ENCODE measurements at places on chromosomes 3 and 15.
A peak's percentile ranks its signal among the peaks of the same experiment; 100 is the strongest.

- DNase-seq = no peak
These were observed 108.9 kb upstream of the UBE2E1 start for GRCh38 chr3:23696842-23697241.

DNA sequence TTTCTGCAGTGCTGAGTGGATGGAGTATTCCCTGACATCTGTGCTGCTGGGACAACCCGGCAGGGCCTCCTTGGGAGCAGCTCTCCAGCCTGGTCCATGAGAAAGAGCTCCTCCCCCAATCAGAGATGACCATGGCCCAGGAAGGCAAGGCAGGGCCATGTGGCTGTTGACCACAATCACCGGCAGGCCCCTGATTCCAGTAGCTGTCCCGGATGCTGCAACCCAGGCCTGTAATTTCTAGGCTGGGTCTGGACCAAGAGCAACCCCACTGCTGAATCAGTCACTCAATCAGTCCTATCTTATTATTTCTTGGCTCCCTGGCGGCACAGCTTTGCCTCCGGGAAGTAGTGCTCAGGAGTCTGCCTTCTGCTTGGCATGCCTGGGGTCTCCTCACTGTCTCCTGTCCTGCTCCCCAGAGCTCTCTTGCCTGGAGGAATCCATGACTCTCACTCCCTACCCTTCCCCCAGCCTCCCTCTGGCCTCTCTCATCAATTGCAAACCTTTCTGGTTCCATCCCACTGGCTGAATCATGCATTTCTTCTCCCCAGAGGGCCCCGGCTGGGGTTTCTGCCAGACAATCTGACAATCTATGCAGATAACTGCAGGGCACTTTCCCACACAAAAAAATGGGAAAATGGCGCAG lies 32.6 kb upstream of the ITGA11 start:
- DNase-seq = peak; percentile 67

GRCh38 chr3:51719410-51720025 lies 12.7 kb downstream of the GRM2 start:
- DNase-seq = no peak

GRCh38 chr15:69505956-69506556 lies 53.4 kb downstream of the RPLP1 start:
- no peak for DNase-seq

DNA sequence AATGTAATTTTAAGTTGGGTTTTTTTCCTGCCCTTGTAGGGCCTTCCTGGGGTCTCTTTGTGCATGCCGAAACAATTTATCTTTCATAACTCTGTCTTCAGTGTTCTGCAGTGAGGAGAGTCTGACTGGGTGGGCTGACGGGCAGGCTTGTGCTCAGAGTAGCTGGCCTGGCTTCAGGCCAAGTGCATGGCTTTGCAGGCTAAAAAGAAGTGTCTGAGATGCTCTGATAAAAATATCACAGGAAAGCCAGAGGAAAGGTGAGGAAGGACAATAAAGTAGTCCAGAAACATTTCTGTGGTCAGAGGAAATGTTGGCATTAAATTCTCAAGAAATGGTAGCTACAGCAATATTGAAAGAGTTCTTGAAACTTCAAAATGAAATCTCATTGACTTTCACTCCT lies 25.5 kb downstream of the ST3GAL6 start:
- no peak for DNase-seq

GRCh38 chr15:24862726-24863521 lies 91.9 kb upstream of the SNRPN start:
- DNase-seq = peak; percentile 61

GRCh38 chr3:79094654-79095053 lies 673.1 kb downstream of the ROBO1 start:
- DNase-seq = no peak

- no peak for DNase-seq
These were observed 40.3 kb upstream of the WNT5A start for GRCh38 chr3:55527361-55527760.

GRCh38 chr15:43943511-43943910 lies 116.7 kb downstream of the WDR76 start:
- no peak for DNase-seq

GRCh38 chr3:94374439-94375161 lies 311.7 kb downstream of the NSUN3 start:
- no peak for DNase-seq

DNA sequence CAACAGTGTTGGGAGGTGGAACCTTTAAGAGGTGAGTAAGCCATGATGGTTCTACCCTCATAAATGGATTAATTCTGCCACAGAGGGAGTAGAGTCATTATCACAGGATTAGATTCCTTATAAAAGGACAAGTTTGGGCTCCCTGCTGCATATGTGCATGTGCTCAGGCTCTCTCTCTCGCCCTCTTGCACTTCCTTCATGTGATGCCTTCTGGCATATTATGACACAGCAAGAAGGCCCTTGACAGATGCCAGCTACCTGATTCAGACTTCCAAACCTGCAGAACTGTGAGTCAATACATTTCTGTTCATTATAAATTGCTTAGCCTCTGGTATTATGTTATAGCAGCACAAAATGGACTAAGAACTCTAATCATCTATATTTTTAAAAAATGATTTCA lies 205.3 kb downstream of the CTNNB1 start:
- no peak for DNase-seq

DNA sequence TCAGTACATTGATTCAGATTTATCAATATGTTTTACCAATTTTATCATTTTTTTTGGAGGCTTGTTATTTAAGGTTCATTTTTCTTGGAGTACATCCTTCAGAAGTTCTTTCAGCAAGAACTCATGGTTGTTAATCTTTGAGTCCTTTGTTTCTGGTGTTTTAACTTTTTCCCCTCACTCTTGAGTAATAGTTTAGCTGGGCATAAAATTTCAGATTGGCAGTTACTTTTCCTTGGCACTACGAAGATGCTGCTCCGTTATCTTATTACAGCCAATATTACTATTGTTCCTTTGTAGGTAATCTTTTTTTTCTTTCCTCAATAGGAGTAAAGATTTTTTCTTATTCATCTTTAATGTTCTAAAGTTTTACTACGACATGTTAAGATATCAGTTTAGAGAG lies 9.8 kb downstream of the LRRC58 start:
- DNase-seq = no peak

DNA sequence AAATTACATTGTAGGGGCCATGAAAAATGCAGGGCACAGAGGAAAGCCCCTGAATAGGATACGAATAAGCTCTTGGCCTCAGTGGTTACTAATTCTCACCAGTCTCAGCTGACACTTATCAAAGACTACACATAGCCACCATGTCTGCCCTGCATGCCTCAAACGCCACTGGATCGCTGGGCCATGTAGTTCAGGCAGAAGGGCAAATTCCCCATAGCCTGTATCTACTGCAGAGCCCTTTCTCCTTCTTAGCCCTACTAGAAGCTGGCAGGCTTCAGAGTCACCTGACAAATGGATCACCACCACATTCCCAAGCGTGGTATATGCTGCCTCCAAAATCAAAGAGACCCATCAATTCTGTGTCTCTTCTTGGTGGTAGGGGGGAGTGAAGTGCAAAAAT lies 177.4 kb downstream of the MINAR1 start:
- peak; percentile 3 for DNase-seq

DNA sequence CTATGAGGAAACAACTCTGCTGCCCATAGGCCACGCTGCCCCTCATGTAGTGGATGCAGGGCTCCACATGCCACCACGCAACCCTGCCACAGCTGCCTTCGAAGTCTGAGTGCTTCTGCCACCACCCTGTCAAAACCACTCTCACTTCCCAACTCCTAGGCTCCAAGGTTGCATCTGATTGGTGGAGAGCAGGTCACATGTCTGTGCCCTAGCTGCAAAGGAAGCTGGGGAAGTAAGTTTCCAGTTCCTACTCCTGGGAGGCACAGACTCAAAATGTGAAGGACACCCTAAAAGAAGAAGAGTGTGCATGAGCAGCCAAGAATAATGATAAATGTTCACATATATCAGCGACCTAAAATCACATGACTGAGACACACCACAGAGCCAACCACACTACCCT lies 31.9 kb upstream of the TICRR start:
- DNase-seq = no peak

DNA sequence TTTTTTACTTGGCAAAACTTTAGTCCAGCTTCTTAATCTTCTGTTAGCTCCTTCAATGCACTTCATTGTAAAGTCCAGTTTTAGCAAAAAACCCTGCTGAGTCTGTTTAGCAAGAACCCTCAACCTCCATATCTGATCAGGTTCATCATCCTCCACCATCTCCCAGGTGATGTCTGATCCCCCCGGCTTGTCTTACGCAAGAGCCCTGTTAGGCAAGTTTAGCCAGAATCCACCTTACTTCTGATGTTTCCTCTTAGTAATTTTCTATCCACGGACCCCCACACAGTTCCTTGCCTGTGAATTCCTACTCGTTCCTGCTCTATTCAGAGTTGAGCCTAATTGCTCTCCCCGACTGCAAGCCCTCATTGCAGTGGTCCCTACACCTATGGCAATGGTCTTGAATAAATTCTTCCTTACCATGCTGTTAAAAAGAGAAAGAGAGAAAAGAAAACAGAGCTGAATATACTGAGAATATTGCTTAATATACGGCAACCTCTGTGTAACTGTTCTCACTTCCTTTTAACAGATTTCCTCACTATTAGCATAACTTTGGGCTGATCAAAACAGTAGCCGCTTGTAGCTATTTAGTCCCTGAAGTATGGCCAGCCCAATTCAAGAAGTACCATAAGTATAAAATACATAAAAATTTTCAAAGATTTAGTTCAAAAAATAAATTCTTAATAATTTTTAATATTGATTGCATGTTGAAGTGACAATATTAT lies 78.7 kb upstream of the MME start:
- no peak for DNase-seq

DNA sequence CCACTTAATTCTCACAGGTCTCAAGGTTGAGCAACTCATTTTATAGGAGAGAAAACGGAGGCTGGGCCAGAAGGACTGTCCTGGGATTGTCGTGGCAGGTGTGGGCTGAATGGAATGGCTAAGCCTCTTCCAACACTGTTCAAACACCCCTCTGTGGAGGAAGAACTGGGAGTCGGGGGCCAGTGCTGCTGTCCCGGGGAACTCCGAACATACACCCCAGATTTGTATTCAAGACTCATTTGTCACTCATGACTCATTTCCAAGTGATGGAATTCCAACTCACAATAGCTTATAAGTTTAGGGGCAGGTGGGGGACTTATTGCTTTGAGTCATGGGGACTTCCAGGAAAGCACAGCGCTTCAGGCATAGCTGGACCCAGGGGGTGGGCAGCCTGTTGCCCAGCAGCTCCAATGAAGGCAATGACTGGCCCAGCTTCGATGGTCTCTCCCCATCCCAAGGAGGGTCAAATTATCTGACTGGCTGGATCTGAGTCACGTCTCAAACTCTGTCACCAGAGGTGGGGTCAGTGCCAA lies 72.5 kb downstream of the TM2D3 start:
- no peak for DNase-seq

DNA sequence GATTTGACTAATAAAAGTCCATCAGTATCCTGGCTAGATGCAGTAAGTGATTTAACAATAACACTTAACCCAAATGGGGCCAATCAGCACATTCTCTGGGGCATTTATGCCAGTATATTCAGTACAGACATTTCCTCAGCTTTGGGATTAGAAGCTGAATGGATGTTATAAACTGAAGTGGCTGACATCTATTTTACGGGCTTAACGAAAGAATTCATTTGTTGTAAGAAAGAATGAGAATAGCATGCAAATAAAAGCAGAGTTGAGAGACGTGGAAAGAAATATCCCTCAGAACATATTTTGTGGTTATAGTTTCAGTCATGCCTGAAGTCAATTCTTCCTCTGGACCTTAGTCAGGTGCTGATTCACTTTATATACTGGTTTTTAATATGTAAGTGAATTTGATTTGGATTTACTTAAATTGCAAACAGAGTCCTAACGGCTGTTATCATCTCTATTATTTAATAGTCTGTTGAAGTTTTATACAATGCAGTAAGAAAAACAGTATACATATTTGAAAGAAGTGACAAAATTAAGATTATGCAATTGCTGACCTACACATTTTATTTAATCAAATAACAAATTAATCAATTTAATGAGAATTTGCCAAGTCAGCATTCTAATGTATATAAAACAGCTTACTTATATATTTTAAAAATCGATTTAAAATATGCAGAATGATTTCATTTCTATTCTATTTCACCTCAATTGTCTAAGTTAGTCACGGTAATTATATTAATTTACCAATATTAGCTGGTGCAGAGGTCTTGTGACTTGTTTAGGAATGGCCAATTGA lies 513.9 kb upstream of the CADM2 start:
- DNase-seq = no peak

DNA sequence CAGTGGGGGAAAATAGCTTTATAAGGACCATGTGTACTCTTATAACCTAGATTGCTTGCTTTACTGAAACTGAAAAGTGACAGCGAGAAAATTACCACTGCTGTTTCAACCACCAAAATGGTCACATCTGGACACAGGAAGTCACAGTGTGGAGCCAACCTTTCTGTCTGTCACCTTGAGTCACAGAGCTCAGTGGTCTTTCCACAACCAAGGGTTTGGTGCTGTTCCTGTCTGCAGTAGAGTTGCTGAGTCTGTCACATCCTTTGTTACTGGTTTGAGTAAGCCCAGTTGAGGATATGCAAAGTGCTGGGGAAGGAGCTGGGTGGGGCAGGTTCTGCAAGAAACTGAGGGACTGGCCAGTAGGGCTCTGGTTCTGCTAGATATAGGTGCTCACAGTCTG lies 139.1 kb upstream of the EIF1B start:
- DNase-seq = no peak

DNA sequence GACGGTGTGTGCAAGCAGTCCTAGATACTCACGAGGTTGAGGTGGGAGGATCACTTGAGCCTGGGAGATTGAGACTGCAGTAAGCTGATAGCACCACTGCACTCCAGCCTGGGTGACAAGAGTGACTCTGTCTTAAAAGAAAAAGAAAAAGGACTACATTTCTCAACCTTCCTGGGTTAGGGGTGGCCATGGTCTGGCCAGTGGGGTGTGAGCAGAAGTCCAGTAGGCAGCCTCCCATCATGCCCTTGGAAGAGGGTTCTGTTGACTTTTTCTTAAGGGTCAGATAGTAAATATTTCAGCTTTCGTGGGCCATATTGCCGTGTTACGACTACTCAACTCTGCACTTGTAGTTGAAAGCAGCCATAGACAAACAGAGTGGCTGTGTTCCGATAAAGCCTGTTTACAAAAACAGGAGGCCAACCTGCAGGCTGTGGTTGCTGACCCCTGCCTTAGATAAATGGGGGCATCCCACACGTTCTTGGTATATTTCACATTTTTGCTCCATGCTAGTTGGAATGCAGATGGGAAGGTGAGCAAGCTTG lies 31.0 kb upstream of the PDE8A start:
- no peak for DNase-seq

GRCh38 chr3:79874646-79875045 lies 106.8 kb upstream of the ROBO1 start:
- no peak for DNase-seq
